NCI-H146 (cell line): ENCODE measurements at places on chromosomes 7 and 10.

GRCh38 chr10:76111986-76112825 is 680.8 kb downstream of the LRMDA start:
- DNase-seq: no peak

DNA sequence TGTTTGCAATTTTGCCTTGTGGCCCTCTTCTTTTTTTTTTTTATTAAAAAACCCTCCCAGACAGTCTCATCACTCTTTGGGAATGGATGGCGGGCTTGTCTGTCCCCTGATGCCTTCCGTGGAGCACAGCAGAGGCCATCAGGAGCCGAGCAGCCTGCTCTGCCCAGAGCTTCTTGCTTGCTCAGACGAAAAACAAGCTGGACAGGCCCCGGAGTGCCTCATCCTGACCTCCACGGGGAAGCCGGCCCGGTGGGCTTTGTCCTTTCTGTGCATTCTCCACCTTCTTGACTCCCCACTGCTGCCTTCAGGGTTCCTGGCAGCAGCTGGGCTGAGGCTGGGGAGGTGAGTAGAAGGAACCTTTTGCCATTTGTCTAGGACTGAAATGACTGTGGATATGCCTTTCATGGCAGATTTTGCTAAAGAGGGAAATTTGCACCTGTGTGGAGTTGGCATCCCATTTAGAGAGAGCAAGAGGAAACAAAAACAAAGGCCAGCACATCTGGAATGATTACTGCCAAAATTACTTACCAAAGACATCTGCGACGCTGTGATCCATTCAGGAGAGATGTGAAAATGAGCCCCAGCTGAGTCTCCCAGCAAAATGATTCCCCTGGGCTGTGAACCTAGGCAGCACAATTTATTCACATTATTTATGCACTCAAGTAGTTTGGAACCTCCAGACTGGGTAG is 108.3 kb downstream of the AOAH start:
- DNase-seq: no peak

DNA sequence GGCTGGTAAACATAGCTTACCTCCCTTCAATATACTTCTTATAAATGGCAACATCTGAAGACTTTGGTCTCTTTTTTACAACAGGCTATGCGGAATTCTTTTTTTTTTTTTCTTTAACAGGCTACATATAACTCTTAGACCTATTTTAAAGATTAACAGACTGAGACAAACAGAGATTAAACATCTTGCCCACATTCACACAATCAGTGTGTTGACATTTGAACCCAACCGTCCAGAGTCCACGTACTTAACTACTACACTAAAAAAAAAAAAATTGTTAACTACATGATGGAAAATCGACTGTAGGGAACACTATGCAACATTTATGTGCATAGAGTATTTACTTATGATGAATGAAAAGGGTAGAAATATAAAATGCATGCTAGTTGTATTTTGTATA is 298.5 kb downstream of the ELMO1 start:
- DNase-seq: no peak

DNA sequence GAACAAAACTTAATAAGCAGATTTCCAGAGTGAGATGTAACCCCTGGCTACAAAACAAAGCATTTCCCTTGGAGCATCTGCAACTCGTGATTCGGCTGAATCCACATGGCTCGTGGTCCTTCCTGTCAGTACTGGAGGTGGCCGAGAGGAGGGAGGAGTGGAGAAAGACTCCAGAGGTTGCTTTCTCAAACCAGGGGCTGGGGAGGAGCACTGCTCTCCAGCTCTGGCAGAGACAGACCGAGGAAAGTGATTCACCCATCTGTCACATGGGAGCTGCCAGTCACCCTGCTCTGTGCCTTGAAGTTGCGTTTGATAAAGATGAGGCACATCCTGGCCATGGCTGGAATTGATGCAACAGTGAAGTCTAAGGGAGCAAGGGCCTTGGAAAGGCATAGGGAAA is 72.7 kb downstream of the COL13A1 start:
- no peak for DNase-seq

DNA sequence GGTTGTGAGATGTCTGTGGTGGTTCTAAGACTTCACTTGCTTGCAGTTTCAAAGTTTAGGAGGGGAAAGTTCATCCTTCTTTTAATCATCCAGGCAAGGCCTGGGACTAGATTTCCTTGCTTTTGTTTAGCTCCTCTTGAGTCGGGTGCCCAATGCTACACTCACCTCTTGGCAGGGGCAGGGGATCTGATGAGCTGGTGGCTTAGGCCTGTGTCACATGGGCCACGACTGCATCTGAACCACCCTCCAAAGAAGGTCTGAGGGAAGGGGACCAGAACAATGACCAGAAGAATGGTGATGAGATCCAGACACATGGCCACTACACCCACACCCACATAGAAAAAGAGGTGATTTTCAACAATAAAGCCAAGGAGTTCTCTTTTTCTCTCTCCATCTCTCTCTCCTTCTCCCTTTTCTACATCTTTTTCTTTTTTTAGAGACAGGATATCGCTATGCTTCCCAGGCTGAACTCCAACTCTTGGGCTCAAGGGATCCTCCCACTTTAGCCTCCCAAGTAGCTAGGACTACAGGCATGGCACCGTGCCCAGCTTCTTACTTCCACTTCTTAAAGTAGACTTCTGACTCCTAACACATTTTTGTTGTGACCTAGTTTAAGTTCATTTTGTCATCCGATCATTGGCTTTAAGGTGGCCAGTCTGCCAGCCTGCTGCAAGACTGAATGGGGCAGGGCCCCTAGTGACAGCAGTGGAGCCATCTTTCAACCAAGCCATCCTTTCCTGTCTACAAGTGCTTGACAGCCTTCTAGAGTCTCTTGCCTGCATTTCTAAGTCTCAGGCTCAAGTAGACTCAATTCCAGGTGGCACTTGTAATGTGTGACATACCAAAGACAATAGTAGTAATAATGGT is 350.9 kb downstream of the RNLS start:
- DNase-seq: no peak

DNA sequence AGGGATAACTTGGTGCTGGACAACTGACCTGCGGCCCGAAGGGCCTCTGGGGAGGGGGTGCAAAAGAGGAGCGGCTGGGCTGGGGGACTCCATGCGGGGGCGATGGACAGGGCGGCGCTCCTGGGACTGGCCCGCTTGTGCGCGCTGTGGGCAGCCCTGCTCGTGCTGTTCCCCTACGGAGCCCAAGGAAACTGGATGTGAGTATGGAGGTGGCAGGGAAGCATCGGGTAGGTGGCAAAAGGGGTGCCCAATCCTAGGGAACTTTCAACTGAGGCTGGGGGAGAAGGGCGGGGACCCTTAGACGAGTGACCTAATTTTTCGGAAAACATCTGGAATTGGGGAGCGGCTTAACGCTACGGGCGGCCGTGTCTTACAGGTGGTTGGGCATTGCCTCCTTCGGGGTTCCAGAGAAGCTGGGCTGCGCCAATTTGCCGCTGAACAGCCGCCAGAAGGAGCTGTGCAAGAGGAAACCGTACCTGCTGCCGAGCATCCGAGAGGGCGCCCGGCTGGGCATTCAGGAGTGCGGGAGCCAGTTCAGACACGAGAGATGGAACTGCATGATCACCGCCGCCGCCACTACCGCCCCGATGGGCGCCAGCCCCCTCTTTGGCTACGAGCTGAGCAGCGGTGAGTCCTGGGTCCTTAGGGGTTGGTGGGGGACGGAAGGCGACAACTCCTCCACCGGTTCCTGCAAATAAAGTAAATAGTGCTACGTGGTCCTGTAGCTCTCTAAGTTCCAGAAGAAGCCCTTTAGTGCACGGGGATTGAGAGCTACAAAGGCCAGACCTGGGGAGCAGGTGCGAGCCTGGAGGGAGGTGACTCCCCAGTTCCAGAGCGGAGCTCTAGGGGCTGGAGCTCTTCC is 622 bp downstream of the WNT16 start:
- DNase-seq: no peak

DNA sequence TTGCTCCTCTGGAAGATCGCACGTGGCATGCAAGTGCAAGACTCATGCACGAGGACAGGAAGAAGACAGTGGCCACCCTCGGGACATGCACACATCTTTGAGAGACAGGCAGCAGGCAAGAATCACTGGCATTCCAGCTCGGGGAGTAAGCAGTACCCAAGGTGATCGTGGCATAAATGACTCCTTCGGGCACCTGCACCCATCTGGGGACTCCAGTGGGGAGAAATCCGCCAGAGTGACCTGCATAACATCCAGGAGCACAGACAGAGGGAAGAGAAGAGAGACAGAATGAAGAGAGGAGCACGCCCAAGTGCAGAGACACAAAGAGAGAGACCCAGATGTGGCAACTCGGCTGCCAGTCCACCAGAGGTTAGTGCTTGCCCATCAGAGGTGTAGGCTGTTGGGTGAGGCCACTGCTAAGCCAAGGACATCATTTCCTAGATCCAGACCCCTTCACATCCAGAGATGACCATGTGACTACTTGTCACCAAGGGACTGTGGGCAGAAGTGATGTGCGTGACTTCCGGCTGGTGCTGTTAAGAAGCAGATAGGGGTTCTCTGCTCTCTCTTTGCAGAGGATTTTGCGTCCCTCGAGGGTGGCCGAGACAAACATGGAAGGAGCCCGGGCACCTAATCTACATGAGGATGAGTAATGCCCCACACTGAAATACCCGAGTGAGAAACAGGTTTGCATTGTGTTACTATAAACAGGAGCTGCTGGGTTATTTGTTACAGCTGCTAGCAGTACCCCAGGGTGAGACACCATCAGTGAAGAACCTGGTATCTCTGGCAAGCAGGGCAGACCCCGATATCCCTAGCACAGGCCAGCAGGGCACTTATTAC is 80.6 kb downstream of the VWA2 start:
- DNase-seq: no peak

GRCh38 chr10:6333973-6334372 is 131.2 kb downstream of the PFKFB3 start:
- DNase-seq: no peak

DNA sequence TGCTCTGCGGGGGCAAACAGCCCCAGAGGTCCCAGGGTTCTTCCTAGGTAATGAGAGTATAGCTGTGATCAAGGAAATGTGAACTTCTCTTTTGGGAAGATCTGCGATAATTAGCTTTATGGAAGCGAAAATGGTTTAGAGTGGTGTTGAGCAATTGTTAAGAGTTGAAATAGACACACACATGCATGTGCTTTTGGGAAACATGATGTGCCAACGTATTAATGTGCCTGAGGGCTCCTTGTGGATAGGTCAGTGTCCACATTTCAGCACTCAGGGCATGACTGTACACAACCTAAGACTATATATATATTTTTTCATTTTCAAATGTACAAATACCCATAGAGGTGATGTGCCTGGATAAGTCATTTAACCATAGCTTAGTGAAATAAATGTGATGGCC is 67.0 kb downstream of the GSDME start:
- no peak for DNase-seq

DNA sequence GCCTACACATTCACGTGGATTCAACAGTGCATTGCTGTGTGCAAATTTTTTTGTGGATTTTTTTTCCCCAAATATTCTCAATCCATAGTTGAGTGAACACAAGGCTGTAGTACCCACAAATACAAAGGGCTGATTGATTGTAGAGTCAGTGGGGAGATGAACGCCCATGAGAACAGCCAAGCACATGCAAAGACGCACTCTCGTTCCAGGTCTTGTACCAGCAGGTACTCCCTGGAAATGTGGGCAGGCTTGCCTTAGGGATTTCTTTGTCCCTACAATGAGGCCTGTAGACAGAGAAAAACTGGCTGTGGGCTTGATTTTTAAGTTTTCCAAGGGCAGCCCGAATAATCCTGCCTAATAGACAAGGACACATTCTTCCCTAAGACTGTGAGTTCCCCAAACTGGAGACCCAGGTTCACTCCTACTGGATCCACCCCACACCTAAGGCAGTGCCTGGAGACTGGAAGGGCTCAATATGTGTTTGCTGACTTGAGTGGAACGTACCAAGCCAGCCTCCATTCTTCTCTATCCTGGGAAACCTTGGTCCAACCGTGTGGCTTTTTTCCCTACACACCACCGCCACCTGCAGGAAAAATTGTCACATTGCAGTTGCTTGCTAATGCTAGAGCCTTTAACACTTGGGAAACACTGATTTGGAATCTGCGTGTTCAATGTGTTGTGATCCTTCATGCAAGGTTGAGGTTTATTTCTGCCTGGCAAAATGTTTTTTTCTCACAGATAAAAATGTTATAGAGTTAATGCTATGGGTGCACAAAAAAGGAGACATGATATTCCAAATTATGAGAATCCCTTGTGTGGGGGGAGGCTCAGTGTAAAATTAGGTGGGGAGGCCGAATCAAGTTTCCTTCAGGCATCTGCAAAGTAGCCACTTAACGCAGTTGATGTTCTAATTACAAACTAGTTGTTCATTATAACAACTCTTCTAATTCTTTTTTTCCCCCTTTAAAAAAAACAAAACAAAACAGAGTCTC is 49.3 kb downstream of the PPP1R17 start:
- peak; percentile 29 for DNase-seq

- DNase-seq: no peak
These were observed 18.4 kb downstream of the GPNMB start for GRCh38 chr7:23264916-23265458.

GRCh38 chr10:109957092-109957797 is 33.9 kb upstream of the XPNPEP1 start:
- DNase-seq: peak; percentile 92

GRCh38 chr7:157016024-157016351 is 5.5 kb upstream of the MNX1 start:
- DNase-seq: no peak

- DNase-seq: peak; percentile 97
These were observed 207.2 kb upstream of the SVIL start for GRCh38 chr10:29841724-29842649.

DNA sequence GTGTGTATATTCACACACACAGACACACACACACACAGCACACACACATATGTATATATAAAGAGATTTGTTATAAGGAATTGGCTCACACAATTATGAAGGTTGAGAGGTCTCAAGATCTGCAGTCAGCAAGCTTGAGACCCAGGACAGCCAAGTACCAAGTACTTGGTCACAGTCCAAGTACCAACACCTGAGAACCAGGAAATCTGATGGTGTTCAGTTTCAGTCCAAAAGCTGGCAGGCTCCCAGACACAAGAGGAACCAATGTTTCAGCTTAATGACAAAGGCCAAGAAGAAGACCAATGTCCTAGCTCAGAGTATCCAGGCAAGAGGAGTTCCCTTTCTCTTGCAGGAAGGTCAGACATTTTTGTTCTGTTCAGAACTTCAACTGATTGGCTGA is 780.2 kb downstream of the MAGI2 start:
- no peak for DNase-seq

GRCh38 chr7:133698127-133698526 is 429.0 kb upstream of the LRGUK start:
- no peak for DNase-seq

GRCh38 chr10:114024876-114025610 is 18.6 kb upstream of the ADRB1 start:
- DNase-seq: no peak

- DNase-seq: no peak
These were observed 5.3 kb upstream of the ACHE start for GRCh38 chr7:100900978-100901377.

DNA sequence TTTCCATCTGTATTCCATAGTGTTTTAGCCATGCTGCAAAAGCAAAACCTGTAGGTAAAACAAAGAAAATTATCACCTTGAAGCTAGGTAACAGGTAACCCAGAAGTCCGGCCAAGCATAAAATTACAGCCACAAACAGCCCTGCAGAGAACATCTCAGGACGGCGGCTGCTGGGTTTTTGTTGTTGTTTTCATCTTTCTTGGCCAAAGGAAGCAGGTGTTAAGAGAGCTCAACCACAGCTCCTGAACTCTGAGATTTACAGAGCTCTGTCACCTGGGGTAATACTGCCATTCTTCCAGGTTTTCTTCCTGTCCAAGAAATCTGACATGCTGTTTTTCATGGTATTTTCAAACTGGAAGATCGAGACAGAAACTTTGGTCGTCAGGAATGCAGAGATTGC is 847 bp upstream of the SCIN start:
- DNase-seq: peak; percentile 42
